ENCODE measurements at places on chromosomes 11 and 22.

DNA sequence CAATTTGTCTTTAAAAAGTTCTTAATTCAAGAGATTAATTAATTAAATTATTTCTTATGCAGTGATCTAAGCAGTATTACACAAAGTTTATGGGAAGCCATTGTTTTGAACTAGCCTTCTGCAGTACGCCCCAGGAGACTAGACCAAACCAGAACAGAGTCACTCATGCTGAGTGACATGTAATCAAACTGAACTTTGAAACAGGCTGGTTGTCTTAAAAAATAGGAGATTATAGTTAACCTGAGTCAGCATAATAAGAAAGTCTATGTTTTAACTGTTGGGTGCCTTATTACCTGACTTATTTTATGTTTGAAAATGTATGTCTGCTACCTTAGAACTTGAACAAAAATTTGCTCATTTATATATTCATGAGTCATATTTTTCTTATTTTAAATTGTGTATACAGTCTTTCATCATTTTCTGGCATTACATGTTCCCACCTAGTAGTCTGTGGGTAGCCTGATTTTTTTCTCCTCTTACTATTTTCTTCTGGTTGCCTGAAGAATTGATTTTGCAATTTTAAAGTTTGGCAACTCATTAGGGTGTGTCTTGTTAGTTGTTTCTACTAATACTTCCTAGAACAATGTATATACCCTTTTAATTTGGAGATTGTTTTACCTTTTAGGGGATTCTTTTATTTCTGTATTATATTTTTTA lies 161.4 kb downstream of the AASDHPPT start:
- no peak for DNase-seq

DNA sequence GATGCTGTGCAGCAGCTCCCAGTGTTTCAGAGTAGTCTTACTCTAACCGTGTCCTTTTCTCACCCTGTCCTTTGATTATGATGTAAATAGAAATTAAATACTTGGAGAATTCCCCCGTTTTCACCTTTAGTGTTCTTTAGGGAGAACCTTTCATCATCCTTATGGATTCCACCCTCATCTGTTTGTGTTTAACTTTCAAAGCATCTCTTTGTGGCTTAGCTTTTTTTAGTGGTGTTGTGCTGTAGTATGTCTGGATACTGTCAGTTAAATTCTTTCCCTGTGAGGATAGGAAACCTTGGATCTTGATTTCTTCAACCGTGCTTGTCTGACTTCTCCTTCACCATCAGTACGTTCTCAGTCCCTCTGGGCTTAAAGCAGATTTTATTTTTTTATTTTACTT lies 48.5 kb downstream of the PPP6R3 start:
- no peak for DNase-seq

- no peak for DNase-seq
Measured at GRCh38 chr11:120667281-120667680, 155.7 kb downstream of the GRIK4 start.

GRCh38 chr22:34855471-34855870 lies 210.5 kb upstream of the ISX start:
- no peak for DNase-seq

- DNase-seq = no peak
Measured at GRCh38 chr11:45948356-45948755, 25.9 kb downstream of the LARGE2 start.

- no peak for DNase-seq
Measured at GRCh38 chr22:30433773-30434172, 8.2 kb downstream of the MTFP1 start.

DNA sequence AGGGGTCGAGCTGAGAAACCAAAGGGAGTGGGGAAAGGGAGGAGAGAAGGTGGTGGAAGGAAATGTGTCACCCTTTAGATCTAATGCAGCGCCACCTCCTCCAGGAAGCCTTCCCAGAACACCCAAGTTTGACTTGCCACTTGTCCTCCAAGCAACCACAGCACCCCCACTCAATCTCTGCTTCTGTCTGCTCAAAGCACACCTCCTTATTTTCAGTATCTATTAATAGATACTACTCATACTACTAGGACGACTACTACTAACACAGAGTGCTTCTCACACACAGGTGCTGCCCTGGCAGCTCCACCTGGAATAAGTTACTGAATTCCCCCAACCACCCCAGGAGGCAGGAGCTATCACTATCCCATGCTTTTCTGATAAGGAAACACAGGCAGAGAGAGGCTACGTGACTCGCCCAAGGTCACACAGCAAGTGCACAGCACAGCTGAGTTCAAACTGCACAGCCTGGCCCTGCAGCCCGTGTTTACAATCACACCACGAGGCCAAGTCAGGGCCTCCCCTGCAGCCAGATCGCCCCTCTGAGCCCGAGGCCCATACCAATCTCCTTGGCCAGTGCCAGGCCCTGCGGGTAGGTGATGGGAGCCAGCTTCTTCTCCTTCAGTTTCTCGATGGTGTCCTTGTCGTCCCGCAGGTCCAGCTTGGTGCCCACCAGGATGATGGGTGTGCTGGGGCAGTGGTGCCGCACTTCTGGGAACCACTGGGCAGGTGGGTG lies 13.2 kb downstream of the RAC2 start:
- DNase-seq = no peak

DNA sequence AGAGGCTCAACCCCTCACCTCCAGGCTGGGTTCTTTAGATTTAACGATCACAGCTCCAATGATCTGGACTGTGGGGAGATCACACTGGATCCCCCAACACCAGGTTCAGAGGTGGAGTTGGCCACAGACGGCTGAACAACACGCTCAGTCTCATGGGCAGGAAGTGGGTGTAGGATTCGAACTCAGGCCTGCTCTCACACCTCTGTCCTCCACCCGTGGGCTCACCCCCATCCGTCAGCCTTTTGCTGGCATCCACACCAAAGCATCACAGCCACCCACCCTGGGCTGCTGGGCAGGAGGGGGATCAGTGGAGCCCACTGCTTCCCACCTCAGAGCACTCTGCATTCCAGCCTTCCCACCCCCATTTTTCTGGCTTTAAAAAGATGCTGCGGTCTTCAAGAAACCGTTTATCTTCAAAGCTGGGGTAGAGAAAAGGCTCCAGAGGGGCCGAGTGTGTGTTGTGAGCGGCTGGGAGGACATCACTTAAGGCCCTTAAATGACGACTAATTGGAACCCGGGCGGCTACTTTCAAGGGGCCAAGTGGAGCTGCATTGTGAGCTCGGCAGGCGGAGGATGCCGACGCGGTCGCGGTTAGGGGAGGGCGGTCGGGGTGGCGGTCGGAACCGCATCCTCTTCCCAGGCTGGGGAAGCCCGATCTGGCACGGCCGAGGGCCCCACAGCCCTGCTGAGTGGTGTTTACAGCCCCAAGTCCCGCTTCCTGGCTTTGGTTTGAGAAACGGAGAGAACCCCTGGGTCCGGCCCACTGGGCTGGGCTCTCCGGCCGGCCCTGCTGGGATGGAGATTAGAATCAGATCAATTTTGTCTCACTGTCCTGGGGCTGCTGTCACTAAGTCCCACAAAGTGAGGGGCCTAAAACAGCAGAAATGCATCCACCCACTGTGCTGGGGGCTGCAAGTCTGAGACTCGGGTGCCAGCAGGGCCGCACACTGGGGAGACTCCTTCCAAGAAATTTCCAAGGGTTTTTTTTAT lies 15.9 kb upstream of the FGF3 start:
- no peak for DNase-seq

DNA sequence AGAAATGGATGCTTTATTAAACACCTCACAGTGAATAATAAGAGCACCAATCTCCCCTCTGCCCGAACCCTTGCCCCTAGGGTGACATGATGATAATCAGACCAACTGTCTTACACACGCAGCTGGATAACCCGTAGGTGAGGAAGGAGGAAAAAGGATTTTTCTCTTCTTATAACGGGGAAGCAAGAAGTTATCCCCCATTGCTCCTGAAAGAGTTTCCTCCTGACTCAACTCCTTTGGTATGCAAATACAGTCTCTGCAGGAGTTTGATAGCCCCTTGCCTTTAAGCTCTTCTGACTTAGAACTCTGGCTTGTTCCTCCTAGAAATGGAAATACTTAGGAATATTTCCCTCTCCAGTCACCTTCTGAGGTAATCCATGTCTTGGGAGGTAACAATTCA lies 455.8 kb downstream of the TMEM135 start:
- no peak for DNase-seq

GRCh38 chr22:42623301-42623751 lies 8.6 kb upstream of the POLDIP3 start:
- DNase-seq = no peak

- DNase-seq = no peak
Measured at GRCh38 chr11:37503411-37504059, 905.5 kb upstream of the RAG2 start.

DNA sequence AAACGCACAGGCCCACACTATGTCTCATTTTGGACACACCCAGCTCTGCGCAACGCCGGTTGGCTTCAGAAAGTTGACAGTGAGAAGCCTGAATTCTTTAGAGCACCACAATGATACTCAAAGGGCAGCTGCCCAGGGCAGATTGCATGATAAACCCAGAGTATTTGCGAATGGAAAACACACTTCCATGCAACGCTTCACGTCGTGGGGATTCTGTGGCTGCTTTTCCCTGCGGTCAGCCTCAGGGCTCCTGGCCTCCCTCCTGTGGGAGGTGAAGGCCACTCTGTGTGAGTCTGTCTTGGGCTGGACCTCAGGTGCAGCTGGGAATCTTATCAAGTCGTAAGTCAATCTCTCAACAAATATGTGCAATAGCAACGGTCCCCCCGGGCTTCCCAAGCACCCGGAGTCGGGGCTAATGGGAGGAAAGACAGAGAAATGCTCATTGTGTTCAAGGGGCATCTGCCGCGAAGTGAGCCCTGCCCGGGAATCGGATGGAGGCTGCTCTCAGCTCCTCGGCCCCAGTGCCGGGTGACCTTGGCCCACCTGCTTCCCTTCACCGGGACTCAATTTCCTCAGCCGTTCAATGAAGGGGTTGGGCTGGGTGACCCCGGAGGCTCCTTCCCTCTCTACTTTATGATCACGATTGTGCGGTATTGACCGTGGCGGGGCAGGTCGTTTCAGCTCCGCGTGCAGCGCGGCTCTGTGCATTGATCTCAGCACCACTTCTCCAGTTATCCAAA lies 623.6 kb downstream of the BRD1 start:
- DNase-seq = no peak

DNA sequence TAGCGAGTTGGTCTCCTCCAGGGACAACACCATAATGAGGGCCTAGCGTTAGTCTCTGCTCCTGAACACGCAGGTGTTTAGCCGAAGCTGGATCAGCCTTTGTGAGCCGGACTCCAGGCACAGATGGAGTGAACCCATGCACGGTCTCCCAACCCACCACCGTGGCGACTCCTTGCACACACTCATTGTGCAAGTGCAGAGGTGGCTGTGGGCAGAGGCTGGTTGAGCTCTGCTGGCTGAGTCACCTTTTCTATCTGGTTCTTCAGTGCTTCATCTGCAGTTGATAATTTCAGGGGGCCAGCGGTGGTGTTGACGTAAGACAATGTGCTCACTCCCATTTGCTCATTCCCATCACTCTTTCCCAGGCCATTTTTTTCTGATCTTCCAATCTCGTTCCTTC lies 72.1 kb upstream of the SLC22A12 start:
- DNase-seq = no peak

GRCh38 chr22:22397875-22398524 lies 110.5 kb downstream of the ZNF280B start:
- DNase-seq = no peak

DNA sequence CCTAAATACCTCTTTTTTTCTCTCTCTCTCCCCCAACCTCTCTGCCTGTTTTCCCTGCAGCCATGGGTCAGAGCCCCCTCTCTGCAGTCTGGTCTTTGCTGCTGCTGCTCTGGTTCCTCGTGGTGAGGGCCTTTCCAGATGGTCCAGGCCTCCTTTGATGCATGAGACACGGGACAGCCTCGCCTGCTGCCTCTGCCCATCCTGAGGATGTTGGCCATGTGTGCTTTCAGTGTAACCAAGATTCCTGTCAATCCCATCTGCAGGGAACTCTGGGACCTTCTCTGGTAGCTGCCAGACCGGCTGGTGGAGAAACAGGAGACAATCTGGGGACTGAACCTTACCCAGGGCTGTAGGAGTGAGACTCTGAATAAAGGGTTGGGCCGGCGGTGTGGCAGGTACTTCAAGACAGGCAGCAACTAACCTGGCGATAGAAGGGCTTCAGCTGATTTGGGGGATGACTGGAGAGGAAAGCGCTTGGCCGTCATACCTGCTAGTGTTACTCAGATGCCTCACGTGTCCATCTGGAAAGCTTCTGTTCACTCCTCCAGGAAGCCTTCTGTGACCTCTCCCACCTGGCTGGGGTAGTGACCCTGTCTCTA lies 7.1 kb downstream of the CHRNA10 start:
- DNase-seq = no peak

- no peak for DNase-seq
Measured at GRCh38 chr22:37369483-37369882, 57.8 kb downstream of the ELFN2 start.

- no peak for DNase-seq
Measured at GRCh38 chr22:25900880-25901279, 158.9 kb downstream of the MYO18B start.

- no peak for DNase-seq
Measured at GRCh38 chr22:35410663-35411034, 10.7 kb downstream of the MCM5 start.

- no peak for DNase-seq
Measured at GRCh38 chr11:128520888-128521681, 66.3 kb downstream of the ETS1 start.

Data from T47D (cell line).